ENCODE measurements at places on chromosomes 1 and 21.
A peak's percentile ranks its signal among the peaks of the same experiment; 100 is the strongest.

DNA sequence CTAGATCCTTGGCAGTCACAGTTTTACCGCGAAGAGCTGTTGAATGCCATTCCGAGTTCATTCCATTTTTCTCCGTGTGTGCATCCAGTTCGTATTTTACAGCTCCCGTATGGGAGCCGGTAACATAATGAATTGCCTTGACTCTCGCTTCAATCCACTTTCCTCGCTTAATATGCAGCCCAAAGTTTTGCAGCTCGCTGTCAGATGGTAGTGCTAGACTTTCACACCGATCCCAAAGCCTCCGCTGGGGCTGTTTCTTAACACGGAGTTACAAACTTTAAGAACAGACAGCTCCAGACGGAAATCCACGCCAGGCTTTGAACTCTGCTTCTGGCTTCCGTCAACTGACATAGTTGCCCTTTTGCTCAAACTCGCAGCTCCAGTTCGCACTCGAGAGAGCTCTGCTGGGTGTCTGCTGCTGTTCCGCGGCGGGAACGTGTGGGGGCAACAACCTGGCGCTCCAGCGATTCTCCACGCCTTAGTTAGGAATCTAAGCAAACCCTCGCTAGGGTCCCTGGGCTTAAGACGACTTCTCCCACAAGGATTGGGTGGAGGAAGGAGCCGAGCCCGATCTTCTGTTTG is 3.5 kb upstream of the ARID1A start:
- DNase-seq = peak; percentile 76

- no peak for DNase-seq
Measured at GRCh38 chr1:11615090-11615489, 39.1 kb downstream of the FBXO2 start.

DNA sequence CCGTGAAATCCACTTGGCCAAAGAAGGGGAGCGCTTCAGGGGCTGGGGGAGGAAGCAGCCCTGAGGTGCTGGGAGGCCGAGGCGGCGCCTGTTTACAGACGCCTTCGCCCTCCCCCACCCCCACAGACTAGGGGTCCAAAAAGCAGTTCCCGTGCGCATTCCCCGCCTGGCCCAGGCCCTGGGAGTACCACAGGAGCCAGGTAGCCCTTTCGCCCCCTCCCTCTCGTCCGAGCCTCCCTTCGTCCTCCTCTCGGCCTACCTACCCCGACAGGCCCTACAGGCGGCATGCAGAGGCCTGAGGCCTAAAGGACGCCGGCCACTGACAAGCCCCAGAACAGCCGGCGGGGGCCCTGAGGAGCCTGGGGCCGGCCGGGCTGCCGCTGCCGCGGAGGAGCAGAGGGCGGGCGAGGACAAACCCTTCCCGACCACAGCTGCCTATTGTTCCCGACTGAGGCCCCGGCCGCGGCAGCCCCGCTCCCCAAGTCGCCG is 522 bp downstream of the RC3H1 start:
- DNase-seq = peak; percentile 35

DNA sequence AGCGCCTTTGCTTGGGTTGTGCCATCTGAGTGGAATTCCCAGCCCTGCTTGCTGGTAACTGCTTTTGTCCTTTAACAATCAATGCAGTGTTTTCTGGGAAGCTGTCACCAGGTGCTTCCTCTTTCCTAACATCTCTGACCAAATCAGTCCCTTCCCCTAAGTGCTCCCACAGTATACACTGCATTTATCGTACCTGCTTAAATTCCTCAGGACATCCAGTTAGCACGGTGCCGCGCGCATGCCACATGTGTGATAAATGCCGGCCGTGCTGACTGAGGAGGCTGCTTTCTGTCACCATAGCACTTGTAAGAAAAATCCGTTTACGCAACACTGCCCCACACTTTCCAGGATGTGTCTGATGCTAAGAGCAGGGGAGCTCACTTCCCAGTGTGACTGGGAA is 115.4 kb downstream of the BCAR3 start:
- no peak for DNase-seq

GRCh38 chr1:21669258-21670058 is at the start of gene RAP1GAP:
Gene RAP1GAP (minus strand): TSS chr1:21669357. CDS start chr1:21620032, 49,325 bp downstream.
- peak; percentile 67 for DNase-seq

GRCh38 chr1:82799261-82799660 is 998.5 kb downstream of the ADGRL2 start:
- no peak for DNase-seq

DNA sequence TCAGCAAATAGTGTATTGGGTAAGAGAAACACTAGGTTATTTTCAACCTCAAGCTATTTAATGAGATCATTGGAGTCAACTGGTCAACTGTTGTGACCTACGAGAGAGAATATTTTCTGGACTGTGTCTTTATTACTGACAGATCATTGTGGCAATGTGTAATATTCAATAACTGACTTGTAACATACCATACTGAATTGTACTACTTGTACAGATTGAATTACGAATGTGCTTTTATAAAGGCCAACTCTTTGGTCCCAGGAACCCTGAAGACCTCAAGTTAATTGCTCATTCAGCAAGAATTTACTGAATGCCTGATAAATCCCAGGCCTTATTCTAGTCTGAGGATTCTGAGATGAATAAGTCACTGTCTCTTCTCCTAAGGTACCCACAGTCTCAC is 56.1 kb upstream of the CAMK1G start:
- no peak for DNase-seq

DNA sequence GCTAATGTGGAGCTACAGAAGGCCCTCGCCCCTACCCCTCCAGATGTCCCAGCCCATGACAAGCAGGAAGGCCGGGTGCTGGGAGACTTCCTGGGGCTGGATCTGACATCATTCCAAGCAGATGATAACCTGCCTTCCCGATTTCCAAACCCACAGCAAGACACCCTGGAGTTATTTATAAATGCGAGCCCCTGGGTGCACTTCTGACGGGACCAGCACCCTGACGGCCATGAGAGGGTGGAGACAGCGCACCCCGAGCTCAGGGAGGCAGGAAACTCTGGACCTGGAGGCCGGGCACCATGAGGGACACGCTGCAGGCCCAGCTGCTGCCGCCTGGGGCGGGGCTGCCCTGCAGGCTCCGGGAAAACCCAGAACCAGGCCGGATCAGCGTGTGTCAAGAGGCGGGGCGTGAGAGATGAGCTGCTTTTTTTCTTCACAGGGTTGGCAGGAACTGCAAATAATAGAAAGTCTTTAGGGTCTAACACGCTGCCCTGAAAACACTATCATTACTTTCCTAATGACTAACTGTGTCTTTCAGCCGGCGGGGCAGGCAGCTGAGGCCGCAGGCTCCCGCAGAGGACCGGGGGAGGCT is 2.5 kb upstream of the PCBP3 start:
- DNase-seq = no peak

GRCh38 chr1:196271212-196271947 is 336.9 kb downstream of the KCNT2 start:
- no peak for DNase-seq

DNA sequence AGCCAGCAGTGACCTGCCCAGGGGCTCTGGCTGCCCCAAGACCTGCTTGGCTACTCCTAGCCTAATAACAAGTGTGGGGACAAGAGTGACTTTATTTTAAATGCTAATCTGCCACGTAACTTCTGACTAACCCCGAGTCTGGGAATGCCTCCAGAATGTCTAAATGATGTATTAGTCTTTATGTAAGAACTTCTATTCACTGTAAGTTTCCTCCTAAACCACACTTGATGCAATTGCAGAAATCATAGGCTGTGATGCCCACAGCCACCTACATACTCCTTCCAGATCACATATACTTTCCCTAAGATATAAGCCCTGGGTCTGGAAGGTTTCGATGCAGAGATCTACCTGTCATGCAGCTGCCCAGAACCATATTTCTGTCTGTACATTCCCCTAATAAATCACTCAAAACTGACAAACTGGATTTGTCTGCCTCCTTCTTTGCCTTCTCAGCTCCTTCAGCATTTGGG is 5.9 kb upstream of the VPS45 start:
- no peak for DNase-seq

DNA sequence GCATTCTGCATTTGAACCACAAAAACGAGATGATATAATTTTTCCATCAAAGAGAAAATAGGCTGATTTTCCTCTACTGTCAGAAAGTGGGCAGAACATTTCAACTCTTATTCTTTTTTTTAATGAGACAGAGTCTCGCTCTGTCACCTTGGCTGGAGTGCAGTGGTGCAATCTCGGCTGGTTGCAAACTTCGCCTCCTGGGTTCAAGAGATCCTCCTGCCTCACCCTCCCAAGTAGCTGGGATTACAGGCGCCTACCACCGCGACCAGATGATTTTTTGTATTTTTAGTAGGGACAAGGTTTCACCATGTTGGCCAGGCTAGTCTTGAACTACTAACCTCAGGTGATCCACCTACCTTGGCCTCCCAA is 11.6 kb downstream of the DSTYK start:
- DNase-seq = no peak

DNA sequence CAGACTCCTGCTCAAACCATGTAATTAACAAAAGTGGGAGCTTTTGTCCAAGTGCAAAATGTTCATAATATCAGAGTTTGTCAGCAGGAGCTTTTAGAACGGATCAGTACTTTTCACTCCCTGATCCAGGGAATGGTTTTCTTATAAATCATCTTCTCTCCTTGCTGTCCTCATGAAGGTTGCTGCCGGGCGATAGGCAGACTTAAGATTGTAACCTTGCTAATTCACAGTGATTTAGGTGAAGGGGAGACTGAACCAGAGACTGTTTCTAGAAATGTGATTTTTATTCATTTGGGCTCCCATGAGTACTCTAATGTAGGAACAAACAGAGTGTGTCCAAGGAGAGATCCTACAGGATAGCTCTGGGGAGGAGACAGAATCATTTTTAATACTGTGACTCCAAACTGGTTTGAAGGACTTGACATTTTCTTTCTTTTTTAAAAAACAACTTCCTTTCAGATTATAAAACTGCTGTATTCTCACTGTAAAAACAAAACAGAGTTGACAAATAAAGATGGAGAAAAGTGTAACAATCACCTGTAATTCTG is 23.7 kb downstream of the ELAVL4 start:
- DNase-seq = no peak

DNA sequence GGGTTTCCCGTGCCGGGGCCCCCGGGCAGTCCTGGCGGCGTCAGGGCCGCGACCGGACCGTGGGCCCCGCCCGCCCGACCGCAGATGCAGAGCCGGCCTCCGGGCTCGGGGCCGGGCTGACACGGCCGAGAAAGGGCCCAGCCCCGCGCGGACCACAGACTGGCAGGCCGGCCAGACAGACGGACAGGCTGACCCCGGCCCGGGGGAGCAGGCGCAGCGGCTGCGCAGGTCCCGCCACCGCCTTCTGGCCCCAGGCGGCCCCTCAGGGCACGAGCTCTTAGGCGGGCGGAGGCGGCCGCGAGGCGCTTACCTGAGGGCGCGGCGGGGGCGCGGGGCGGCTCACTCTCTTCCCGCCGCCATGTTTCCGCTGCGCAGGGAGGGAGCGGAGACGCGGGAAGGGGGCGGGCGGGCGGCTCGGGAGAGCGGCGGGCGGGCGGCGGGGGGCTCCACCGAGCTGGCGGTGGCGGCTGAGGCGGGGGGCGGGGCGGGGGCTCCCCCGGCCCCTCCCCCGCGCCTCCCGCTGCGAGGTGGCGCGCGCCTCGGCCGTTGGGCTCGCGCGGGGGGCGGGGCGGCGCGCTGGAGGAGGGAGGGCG is at the start of gene SCMH1:
Gene SCMH1 (minus strand): TSS at position 558 of the 593 bp plus-strand sequence. CDS start 56,173 bp downstream, outside the sequence.
- DNase-seq = peak; percentile 52

GRCh38 chr1:22850681-22851080 is 122.0 kb downstream of the LACTBL1 start:
- peak; percentile 77 for DNase-seq

GRCh38 chr1:58879464-58879863 is 95.6 kb upstream of the JUN start:
- no peak for DNase-seq

GRCh38 chr1:47436979-47437446 is 831 bp upstream of the FOXD2 start:
- DNase-seq = no peak

- DNase-seq = no peak
Measured at GRCh38 chr1:40788561-40789341, 5.2 kb downstream of the KCNQ4 start.

DNA sequence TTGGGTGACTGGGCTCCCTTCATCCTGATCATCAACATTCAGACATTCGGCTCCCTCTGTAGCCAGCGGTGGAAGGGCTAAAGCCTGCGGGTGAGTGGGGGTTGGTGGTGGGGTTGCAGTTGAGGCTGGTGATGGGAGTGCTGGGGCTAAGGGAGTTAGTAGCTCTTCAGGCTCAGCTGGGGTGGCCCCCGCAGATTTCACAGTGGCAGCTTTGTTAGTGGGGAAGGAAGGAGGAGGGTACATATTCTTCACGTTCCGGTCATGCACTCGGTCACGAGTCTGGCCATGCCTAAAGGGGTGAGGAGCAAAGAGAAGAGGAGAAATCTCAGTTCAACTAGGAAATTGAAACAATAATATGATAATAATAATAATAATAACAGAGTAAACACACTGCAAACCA is 6.8 kb downstream of the PSMB4 start:
- DNase-seq = no peak

DNA sequence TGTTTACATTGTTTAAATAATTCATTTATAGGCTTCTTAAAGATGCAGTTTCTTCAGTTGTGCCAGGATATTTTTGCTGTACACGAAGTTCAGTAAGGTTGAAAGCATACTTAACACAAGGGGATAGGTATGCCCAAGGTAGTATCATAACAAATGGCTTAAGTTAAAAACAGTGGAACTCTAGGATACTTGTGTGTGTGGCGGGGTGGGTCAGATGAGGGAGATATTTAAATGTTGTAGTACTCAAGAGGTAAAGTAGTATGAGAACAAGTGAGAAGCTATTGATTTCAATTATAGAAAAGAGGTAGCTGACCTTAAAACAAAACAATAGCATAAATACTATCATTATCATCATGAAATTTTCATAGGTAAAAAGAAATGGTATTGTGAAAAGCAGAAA is 6.2 kb downstream of the LRRC7 start:
- no peak for DNase-seq

GRCh38 chr1:3473381-3473844 is 18.9 kb downstream of the ARHGEF16 start:
- no peak for DNase-seq

- DNase-seq = no peak
Measured at GRCh38 chr1:103145449-103145848, 37.1 kb upstream of the COL11A1 start.

- DNase-seq = no peak
Measured at GRCh38 chr1:113783254-113784103, 24.2 kb upstream of the PHTF1 start.

GRCh38 chr1:27161594-27161993 is 6.7 kb upstream of the SLC9A1 start:
- DNase-seq = no peak

Measured in posterior cingulate gyrus (tissue), 11 donors.